ENCODE measurements at places on chromosomes 6 and 20. TPM values are rescaled to one million over a fixed set of nuclear protein-coding genes. Genes with fewer than 3 reads are reported as not detected.

Gene TBPL1
- polyA plus RNA-seq: 22.4 TPM

GRCh38 chr6:140048202-140048790 is 673.8 kb upstream of the CITED2 start:
- DNase-seq: no peak

GRCh38 chr6:37711331-37712241 is 13.9 kb upstream of the MDGA1 start:
- no peak for DNase-seq

DNA sequence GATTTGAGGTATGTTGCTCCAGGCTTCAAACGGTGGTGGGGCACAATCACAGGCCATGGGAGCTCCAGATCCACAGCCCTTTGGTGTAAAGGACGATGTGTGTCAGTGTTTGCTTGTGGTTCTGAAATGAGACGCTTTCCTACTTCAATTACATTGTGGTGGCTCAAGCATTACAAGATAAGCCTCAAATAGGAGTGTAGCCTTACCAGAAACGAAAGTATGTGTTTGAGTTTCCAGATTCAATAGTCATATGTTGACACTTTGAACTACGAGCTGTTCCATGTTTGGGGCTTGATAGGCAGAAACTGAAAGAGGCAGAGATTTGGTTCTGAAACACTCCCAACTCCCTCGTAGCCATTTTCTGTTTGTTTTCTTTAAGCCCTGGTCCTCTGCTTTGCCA is 187.1 kb downstream of the MYLK4 start:
- DNase-seq: no peak

DNA sequence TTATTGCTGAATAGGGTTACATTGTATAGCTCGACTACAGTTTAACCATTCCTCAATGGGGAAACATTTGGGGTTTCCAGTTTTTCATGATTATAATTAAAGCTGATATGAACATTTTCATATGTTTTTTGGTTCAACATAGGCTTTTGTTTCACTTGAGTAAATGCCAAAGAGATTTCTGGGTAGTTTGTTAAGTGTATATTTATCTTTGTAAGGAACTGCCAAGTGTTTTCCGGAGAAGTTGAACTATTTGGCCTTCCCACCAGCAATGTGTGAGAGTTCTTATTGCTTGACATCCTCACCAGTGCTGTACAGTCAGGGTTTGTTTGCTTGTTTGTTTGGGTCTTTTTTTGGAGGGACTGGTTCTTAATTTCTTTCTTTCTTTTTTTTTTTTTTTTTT is 83.7 kb upstream of the RALY start:
- DNase-seq: no peak

DNA sequence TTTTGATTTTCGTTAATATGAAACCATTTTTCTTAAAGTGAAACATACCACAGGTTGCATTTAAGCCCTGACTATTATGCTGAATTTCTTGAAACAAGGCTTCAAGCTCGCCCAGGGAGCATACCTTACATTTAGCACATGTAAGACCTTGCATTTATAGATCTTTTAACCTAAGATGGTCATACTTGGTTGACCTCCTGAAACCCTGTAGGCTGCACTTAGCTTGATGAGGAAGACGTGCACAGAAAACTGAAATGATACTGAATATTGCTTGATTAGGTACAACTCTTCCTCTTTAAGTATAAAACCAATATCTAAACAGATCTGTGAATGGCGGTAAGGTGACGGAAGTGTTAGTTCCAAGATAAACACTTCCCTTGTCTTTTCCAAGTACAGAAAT is 82.2 kb downstream of the CTNNBL1 start:
- no peak for DNase-seq

DNA sequence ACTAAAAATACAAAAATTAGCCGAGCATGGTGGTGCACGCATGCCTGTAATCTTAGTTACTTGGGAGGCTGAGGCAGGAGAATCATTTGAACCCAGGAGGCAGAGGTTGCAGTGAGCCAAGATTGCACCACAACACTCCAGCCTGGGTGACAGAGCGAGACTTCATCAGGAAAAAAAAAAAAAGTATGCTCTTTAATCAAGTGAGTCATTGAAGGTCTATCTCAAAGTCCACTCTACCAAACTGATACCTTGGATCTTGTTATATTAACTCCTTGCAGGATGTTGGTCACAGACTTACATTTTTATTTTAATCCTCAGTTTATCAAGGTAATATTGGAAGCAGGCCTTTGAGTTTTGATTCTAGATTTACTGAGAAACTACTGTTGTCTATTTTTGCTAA is 348.7 kb downstream of the COL12A1 start:
- DNase-seq: no peak

Measured in SK-N-SH (cell line).